NCI-H526 (cell line): ENCODE measurements at places on chromosomes 16 and 17.

GRCh38 chr17:3719265-3719664 is 4.4 kb upstream of the HASPIN start:
- DNase-seq = no peak

DNA sequence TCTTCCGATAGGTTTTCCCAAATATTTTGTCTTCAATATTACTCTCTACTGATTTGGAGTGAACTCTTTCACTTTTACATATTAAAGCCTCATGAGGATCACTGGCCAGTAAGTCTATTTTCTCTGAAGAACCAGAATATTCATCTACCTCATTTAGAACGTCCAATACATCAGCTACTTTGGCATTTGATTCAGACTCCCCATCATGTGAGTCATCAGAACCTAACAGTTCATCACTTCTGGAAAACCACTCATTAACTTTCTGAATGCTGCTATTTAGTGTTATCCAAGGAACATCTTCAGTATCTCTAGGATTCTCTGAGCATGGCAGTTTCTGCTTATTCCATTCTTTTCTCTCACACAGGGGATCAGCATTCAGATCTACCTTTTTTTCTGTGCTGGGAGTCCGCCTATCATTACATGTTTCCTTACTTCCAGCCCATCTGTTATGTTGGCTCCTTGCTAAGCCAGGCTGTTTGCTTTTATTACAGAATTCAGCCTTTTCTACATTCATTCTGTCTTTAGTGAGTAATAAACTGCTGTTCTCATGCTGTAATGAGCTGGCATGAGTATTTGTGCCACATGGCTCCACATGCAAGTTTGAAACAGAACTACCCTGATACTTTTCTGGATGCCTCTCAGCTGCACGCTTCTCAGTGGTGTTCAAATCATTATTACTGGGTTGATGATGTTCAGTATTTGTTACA is 30.9 kb downstream of the BRCA1 start:
- DNase-seq = no peak

DNA sequence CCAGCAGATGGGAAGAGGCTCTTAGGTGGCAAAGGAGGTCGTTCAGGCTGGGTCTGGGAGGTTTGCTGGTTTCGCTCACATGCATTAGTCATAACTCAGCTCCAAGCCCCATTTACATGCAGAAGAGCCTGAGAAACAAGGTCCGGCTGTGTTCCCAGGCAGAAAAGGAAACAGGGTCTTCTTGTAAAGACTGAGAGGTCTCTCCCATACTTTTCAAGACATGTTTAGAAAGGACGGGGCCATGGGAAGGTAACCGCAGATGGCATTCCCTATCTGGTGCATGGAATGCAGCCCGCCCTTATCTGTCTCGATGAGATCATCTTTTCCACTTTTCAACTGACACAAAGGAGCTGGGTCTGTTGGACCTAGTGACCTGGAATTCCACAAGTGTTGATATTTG is 389.0 kb upstream of the CDH11 start:
- DNase-seq = no peak

- DNase-seq = no peak
Measured at GRCh38 chr17:12310811-12311210, 290.1 kb downstream of the MAP2K4 start.

DNA sequence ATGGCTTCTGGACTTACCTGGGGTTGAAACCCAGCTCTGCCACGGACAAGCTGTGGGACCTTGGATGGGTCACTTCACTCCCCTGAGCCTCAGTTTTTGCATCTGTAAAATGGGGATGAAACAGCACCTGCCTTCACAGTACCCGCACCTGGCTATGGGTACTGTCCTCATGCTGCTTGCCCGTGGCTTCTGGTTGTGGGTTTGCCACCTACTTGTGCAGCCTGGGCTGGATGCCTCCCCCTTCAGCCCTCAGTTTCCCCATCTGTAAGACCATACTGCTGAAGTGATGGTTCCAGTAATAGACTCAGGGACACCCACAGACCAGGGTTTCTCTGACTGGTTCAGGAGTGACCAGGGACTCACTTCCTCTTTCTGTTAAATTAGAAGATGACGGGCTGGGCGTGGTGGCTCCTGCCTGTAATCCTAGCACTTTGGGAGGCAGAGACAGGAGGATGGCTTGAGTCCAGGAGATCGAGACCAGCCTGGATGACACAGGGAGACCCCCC is 9.4 kb downstream of the GLIS2 start:
- DNase-seq = no peak

DNA sequence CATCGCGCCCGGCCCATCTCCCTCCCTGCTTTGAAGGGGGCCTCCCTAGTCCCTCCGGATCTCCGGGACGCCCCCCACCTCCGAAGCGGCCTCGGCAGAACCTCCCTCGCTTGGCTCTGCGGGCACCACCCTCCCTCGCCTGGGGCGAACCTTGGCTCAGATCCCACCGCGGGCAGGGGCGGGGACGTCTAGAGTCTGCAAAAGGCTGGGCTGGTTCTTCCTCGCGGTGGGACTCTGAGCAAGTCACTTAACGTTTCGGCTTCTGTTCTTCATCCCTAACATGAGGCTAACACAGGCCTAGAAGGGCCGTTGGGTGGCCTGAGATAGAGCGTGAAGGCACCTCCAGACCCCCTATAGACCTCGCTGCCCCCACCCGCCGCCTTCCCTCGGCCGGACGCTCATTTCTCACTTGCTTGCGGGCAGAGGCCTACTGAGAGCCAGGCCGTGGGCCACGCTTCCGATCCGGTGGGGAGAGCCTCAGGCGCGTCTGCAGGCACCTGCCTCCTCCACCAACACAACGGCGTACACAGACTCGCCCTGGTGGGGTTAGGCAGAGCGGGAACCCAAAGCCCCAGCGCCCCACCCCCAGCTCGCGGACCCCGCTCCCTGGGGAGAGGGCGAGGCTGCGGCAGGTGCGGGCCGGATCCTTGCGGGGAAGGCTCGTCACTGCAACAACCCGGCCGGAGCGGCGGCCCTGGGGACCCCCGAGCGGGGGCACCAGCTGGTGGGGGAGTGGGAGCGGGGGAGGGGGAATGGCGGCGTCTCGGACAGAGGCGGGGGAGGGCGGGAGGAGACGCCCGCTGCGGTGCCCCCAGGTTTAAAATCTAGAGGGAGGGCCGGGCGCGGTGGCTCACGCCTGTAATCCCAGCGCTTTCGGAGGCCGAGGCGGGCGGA is 5.4 kb downstream of the MYO1C start:
- DNase-seq = no peak

- peak; percentile 41 for DNase-seq
Measured at GRCh38 chr17:43994272-43995149, 9.9 kb upstream of the NAGS start.

DNA sequence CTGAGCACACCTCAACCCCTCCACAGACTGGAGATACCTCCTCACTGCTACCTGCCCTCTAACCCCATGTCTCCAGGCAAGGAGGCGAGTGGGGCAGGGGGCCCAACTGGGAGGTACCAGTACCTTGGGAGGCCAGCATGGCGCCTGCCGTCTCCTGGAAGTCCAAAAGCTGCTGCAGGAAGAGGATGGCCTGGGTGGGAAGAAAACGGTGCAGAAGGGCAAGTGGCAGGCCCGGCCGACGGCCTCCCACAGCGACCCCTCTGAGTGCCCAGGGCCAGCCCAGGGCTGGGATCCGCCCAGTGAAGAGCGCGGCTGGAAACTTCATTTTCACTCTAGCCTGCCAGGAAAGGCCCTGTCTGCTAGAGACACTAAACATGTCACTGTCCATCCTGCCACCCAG is 8.5 kb downstream of the ZACN start:
- no peak for DNase-seq

GRCh38 chr16:47732122-47732521 is 271.0 kb downstream of the PHKB start:
- no peak for DNase-seq

- DNase-seq = no peak
Measured at GRCh38 chr17:39954876-39955275, 7.9 kb upstream of the GSDMA start.

DNA sequence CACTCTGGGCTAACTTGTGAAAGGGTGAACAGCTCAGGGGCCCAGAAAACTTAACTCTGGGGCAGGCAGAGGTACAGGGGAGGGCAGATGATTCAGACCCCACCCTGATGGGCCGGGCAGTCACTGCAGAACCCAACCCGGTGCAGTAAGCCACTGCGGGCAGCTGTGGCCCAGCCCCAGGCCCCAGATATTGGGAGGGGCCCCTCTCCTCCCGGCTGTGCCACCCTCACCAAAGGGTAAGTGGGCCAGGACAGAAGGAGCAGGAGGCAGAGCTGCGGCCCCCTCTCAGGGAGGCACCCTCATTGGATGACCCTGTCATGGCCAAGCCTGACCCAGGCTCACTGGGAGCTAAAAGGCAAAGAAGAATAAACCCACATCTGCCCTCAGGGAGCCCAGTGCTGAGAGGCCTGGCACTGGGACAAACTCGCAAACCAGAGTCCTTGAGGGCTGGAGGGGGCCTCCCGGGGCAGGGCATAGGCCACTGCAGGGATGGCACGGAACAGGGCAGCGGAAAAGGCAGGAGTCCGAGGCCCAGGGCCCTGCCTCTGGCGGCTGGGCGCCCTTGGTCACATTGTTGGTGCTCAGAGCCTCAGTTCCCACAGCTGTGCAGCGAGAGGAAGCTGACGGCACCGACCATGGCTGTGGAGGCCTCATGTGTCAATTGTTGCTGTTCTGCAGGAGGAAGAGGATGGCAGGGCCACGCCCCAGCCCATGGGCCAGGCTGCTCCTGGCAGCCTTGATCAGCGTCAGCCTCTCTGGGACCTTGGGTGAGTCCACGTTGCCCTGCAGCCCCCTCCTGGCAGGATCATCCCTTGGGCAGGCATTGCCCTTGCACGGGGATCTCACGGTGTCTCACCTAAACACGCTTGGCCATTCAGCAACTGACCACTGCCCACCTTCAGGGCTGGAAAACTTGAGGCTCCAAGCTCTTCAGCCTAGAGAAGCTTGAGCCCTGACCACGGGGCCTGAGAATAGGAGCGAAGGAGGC is 3.1 kb downstream of the ITGB4 start:
- DNase-seq = no peak

- DNase-seq = peak; percentile 43
Measured at GRCh38 chr17:39239640-39240314, 14.0 kb upstream of the STAC2 start.

DNA sequence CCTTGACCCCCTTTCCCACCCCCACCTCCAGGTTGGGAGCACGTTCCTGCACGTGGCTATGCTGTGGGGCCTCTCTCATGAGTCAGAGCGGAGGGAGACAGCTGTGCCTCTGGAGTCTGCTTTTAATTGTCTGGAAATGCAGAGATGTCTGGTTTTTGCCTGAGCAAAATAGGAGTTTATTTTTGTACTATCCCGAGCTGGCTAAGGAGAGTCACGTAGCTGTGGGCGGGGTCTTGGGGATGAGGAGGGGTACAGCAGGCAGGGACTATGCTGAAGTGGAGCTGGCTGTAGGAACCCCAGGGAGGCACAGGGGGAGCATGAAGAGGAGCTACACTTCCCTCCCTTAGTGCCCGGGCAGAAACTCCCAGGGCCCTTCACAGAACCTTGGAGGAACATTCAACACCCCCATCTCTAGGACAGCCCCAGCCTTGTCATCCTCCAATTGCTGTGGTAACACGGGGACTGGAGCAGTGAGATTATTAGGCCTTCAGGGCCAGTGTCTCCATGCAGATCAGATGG is 44.7 kb upstream of the LGALS9 start:
- no peak for DNase-seq

GRCh38 chr16:19073344-19073743 is 5.9 kb downstream of the COQ7 start:
- no peak for DNase-seq

DNA sequence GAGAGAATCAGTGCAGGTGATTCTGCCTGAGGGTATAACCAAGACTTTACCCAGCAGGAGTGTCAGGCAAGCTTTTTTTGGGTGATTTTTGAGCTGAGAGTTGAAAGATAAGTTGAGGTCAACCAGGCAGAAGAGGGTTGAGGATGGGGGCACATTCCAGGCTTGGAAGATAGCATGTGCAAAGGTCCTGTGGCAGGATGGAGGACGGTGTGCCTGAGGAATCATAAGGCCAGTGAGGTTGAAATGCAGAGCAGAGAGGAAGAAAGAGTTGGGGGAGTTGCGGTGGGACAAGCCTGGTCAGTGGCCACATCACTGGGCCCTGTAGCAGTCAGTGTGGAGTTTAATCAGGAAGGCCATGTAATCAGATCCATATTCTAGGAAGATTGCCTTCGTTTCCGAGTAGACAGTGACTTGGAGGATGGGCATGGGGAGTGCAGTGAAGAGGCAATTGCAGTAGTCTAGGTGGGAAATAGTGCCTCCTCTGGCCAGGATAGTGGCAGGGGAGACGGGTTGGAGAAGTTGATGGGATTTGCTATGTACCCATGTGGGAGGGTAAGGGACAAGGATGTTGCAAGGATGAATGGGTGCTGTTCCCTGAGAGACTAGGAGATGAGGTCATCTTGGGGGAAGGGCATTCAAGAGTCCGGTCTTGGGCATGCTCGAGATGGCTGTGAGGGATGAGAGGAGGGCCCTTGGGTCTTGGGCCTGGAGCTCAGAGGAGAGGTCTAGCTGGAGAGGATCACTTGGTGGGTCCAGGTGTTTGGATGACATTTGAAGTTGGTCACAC is 3.9 kb downstream of the PLEKHG4 start:
- no peak for DNase-seq
